ENCODE measurements at places on chromosomes 6 and 20.

- no peak for DNase-seq
These were observed 96.2 kb downstream of the SESN1 start for GRCh38 chr6:108998485-108998884.

DNA sequence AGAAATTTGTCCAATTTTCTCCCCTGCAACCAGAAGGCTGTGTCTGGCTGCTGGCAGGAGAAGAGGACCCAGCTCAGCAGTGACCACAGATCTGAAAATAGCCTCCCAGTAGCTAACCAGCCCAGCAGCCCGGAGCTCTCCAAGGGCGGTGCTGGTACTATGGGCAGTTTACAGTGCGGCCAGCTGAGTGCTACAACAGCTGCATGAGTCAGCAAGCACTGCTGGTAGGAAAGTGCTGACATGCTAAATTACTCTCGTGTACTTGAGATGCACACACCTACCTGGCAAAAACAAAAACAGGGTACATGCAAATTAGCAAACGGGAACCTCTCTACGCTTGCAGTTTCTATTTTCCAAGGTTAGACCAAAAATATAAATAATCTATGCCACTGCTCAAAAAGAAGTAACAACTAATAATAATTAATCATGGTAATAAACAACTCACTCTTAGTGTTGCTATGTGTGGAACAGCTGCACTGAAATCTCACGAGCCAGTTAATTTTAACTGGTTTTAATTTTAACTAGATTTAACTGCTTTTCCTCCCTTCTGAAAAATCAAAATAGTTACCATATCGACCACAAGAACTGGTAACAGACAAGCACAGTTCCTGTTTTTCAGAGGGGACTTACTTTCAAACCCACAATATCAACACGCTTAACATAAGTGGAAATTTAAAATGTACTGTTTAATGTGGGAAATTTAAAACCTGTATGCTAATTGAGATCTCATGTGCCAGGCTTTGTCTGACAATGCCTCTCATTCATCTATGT, 10.8 kb downstream of the BACH2 start:
- peak; percentile 95 for DNase-seq

DNA sequence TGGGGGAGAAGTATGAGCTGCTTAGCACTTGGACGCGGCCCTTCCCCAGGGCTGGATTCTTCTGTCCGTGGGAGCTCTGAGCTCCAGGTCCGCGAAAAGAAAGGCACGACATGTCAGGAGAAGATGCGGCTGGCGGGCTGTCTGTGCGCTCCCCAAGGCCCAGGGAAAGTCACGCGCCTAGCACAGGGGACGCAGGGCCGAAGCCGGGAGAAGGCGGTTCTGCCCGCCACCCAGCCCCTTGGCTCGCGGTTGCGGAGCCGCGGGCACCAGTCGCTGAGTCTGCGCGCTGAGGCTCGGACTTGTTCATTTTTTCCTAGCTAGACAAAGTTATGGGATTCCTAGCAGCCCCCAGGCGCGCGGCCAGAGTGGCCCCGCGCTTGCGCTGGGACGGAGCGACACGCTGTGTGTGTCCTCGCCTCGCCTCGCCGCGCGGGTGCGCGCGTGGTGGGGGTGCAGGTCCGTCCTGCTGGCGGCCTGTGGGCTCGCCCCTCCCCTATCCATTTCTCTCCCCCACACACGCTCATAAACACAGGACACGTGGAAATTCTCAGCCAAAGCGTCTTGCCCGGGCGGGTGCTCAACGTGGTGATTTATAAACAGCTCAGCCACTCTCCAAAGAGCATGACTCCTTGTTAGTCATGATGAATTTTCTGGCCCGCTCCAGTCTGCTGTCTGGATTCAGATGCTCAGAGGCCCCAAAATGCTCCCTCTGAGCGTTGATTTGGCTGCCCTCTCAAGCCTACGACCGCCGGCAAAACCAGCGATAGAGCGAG, 1.9 kb upstream of the POU3F2 start:
- peak; percentile 94 for DNase-seq

DNA sequence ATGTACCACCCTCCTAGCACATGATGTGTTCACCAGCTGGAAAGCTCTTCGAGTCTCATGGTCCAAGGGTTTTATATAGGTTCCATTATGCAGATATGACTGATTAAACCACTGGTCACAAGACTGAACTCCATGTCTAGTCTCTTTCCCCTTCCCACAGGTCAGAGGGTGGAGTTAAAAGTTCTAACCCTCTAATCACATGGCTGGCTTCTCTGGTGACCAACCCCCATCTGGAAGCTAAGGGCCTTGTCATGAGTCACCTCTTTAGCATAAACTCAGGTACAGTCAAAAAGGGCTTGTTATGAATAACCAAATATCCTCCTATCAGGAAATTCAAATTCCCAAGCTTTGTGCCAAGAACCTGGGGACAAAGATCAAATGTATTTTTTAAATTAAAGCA, 52.0 kb upstream of the KLHL31 start:
- no peak for DNase-seq

GRCh38 chr20:2086980-2087377, 14.6 kb upstream of the STK35 start:
- DNase-seq = no peak

- DNase-seq = no peak
These were observed 59.0 kb downstream of the COL21A1 start for GRCh38 chr6:56188429-56188828.

Data from astrocyte of the hippocampus (primary cell).